ENCODE measurements at places on chromosomes 1 and 21. TPM values are rescaled to one million over a fixed set of nuclear protein-coding genes. Genes with fewer than 3 reads are reported as not detected.

Gene A3GALT2
- not detected for total RNA-seq

Gene SYCP1
- not detected for total RNA-seq

DNA sequence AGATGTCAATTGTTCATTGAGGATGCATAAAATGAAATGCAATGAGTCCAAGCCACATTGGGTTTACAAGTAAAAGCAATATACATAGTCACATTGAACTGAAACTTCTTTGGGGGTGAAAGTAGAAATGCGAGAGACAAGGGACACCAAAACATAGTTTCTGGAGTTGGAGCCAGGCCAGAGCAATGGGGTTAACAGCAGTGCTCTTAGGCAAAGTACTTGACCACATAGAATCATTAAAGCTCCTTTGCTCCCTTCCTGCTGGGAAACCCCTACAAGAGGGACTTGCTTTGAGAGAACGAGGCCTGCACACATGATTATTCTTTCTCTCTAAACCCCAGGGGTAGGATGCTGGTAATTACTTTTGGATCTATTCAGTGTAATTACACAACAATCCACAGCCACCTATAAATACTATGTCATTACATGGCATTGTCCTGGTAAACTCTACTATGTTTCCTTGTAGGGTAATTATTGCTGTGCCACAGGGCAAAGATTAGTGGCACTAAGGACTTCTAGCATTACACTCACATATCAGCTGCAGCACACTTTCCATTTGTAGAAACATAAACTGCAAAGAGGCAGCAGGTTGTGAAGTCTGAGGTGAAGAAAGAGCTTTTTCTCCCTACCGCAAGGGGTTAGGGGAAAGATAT lies 421.6 kb upstream of the PBX1 start:
- DNase-seq: no peak

DNA sequence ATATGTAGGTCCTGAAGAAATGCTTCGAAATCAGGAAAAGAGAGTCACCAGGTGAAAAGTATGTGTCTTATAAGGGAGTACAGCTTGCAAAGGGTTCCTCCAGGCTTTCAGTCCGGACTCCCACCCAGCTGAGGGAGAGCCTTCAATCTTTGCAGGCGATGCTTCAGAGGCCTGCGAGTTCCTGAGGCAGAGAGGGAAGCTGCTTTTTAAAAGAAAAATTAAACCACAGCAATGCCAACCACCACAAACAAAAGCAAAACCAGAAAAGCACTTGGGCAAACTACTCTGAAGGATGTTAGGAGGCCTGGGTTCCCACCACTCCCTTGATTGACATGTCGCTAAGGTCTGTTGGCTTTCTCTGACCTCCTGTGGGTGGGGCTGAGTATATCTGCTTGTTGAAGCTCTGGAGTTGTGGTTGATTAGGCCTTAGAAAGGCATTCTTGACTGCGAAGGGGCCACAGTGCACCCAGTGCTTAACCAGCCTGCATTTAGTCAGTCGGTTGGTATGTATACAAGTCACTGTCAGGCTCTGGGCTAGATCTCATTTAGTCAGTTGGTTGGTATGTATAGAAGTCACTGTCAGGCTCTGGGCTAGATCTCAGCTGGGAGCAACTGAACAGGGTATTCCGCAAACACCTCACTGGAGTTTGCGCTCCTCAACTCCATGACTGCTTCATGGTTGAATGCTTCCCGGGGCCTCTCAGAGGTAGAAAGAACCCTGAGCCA lies 1.2 kb downstream of the NIPAL3 start:
- peak; percentile 97 for DNase-seq

GRCh38 chr1:154622503-154623039 lies 14.6 kb upstream of the ADAR start:
- no peak for DNase-seq

DNA sequence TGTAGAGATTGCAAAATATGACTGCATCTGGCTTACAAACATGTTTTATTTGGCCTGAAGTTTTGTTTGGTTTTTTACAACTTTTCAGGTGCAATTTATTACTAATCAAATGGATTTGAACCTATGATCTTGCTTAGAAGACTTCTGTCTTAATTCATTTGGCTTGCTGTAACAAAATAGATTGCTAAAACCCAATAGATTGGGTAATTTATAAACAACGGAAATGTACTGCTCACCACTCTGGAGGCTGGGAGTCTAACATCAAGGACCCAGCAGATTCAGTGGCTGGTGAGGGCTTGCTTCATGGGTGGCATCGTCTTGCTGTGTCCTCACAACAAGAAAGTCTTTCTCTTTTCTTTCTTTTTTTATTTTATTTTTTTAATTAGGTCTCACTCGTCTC lies 72.9 kb downstream of the LBR start:
- no peak for DNase-seq

- no peak for DNase-seq
Observed at GRCh38 chr1:66752000-66752592, at the start of gene DYNLT5. DYNLT5 (plus strand) TSS chr1:66752459; CDS start chr1:66754659, 2,200 bp downstream.

DNA sequence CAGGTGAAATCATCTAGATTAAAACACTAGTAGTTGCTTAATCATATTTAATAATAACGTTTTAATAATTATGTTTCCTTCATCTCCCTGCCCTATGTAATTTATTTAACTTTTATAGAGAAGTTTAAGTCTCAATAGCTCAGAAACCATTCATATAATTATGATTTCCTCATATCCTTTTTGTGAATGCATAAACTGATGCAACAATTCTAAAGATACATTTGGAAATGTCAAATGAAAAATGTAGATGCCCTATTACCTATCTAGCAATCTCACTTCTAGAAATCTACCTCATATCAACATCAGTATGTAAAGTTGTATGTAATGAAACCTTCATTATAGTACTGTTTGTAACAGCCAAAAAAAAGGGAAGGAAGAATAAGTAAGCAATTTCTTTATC lies 10.5 kb downstream of the DRAM2 start:
- DNase-seq: no peak

GRCh38 chr1:61487801-61488200 lies 237.1 kb downstream of the TM2D1 start:
- DNase-seq: no peak

- no peak for DNase-seq
Observed at GRCh38 chr1:3405974-3406867, 48.2 kb upstream of the ARHGEF16 start.

All from SJSA1 (cell line).